ENCODE measurements at places on chromosomes 16 and 17.

GRCh38 chr17:62580947-62581346 lies 46.5 kb upstream of the MRC2 start:
- no peak for DNase-seq

GRCh38 chr17:40371261-40371929 lies 6.9 kb upstream of the GJD3 start:
- no peak for DNase-seq

- DNase-seq: no peak
Measured at GRCh38 chr16:29312835-29313558, 93.5 kb downstream of the NPIPB11 start.

DNA sequence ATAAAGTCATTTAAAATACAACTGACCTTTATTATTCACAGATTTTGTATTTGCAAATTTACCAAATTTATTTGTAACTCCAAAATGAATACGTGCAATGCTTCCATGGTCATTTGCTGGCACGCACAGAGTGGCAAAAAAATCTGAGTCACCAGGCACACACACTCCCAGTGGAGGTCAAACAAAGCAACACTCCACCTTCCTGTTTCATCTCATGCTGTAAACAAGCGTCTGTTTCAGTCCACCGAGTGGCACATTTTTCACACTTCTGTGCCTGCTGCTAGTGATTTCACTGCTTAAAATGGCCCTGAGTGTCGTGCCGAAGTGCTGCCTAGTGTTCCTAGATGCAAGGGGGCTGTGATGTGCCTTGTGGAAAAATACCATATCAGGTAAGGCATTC lies 17.8 kb upstream of the ITGAE start:
- no peak for DNase-seq

- DNase-seq: no peak
Measured at GRCh38 chr17:44122816-44123355, 555 bp downstream of the HDAC5 start.

DNA sequence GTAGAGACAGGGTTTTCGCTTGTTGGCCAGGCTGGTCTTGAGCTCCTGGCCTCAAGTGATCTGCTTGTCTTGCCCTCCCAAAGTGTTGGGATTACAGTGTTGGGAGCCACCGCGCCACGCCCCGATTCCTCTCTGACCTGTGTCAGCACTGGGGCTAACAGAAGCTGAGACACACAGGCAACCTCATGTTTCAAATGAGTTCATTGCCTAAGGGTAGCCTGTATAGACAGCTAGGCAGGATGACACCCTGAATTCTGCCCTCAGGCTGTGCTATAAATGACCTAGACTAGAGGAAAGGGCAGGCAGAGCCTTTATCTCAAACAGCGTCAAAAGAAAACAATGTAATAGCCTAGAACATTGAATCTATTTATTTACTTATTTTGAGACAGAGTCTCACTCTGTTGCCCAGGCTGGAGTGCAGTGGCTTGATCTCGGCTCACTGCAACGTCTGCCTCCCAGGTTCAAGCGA lies 2.3 kb upstream of the CDK3 start:
- DNase-seq: no peak

DNA sequence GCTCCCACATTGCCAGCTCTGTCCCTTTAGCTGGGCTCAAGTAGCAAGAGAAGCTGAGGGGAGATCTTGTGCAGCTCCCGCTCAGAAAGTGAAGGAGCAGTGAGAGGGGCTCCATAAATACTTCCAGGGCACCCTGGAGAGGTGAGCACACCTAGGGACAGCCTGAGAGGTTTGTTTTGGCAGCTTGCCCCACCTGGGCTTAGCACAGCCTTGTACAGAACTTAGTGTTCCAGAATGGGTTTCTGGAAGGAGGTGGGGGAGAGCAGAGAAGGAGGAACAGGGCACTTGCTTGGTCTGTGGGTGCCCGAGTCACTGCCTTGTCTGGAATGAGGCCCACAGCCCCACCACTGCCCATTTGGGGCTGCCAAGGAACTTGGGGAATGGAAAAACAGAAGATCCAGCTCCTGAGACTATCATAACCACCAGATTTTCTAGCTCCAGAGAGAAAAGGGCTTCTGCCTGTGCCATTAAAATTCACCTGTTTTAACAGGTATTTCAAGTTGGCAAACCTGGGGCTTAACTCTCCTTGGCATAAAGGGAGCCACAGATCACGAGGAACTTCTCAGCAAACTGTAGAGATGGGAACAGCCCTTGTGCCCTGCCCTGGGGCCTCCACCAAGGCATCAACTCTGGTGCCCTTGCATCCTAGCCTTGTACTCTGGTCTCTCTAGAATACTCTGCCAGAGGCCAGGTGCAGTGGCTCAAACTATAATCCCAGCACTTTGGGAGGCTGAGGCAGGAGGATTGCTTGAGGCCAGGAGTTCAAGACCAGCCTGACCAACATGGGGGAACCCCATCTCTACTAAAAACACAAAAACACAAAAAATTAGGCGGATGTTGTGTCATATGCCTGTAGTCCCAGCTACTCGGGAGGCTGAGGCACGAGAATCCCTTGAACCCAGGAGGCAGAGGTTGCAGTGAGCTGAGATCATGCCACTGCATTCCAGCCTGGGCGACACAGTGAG lies 1.9 kb downstream of the PRR15L start:
- no peak for DNase-seq

- DNase-seq: no peak
Measured at GRCh38 chr16:57804111-57804837, 2.0 kb upstream of the KIFC3 start.

GRCh38 chr17:43530288-43531081 lies 15.7 kb downstream of the ETV4 start:
- DNase-seq: no peak

DNA sequence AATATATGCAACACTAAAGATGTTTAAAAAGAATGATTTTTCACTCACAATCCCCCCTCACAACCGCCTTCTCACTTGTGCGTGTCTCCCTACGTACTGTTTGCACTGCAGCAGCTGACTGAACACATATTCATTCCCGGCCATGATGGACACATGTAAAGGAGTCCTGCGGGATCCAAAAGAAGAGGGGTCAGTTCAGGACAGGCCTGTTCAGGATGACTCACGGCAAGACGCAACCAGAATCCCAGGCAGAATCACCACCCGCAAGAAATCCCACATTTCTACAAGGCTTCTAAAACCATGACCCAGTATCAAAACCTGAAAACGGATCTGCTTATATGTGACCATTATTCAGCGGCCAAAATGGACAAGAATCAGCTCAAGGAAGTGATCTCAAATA lies 52.3 kb downstream of the CYB5D2 start:
- DNase-seq: no peak

- DNase-seq: no peak
Measured at GRCh38 chr16:85601272-85601639, 11.9 kb upstream of the GSE1 start.

GRCh38 chr16:55411231-55411630 lies 67.8 kb upstream of the MMP2 start:
- no peak for DNase-seq

GRCh38 chr17:965311-965989 lies 14.1 kb downstream of the NXN start:
- no peak for DNase-seq

DNA sequence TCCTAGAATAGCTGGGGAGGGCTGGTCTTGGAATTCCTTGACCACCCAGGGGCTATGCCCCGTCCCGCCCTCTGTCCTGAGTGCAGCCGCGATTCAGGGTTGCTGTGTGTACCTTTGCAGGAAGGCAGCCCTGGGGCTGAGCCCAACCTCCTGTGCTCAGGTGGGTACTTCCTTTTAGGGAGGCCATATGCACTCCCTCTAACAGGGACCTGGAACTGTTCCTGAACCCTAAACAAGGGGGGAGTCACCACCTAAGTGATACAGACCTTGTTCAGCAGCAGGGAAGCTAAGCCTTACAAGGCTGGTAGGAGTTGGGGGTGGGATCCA lies 24.6 kb downstream of the LLGL2 start:
- no peak for DNase-seq

DNA sequence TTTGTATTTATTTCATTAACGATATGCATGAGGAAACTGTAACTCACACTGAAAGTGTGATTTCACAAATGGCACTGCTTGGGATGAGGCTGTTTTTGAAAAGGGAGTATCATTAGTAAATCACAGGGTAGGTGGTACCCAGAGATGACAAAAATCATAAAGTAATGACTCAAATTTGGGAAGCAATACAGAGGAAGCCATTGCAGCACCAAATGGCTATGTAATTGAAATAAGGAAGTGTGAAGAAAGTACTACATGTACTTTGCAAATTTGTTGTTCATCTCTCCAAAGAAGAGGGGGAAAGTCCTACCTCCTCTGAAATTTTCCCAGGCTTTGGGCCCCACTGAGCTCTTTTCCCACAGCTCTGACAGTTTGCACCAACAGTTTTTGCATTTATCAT lies 12.3 kb upstream of the ABCC12 start:
- no peak for DNase-seq

- no peak for DNase-seq
Measured at GRCh38 chr16:23406546-23407240, 46.3 kb downstream of the COG7 start.

GRCh38 chr16:66473654-66474519 lies 46.8 kb downstream of the BEAN1 start:
- no peak for DNase-seq

GRCh38 chr17:67487506-67487905 lies 110.4 kb downstream of the PITPNC1 start:
- no peak for DNase-seq

DNA sequence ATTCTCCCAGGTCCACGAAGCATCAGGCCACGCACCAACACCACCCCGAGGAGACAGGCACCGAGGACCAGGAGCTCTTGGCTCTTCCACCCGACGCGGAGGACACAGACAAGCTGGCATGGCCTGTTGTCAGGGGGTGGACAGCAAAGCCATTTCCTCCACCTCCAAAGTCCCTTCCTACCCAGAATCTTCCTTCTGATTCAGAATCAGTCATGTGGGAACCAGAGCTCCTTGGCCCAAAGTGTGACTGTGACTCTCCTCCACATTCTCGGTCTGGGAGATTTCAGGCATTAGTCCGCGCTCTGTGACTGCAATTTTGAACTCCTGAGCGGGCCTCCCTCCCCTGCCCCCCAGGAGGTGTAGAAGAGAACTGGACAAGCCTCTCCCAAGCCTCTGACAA lies 9.2 kb downstream of the DNAH17 start:
- no peak for DNase-seq

- no peak for DNase-seq
Measured at GRCh38 chr16:10731790-10732189, 11.9 kb upstream of the NUBP1 start.

- DNase-seq: no peak
Measured at GRCh38 chr16:87528690-87529579, 36.1 kb upstream of the ZCCHC14 start.

DNA sequence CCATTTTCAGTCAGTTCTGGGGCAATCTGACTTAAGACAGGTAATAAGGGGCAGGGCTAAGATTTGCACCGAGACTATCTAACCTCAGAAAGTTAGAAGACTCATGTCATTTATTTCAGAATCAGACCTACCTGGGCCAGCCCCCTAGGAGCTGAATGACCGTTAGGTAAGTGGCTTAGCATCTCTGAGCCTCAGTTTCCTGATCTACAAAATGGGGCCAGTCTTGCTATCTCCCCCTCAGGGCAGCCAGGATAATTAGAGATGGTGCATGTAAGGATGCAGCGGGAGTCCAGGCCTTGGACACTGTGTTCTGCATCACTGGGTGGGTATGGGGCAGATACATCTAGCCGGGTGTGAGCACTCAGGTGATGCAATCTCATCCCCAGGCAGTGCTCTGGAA lies 10.4 kb upstream of the METTL22 start:
- no peak for DNase-seq
